SHP77 (cell line): ENCODE measurements at places on chromosomes 4 and X.

GRCh38 chr4:2915789-2916188, 47.4 kb downstream of the NOP14 start:
- DNase-seq, result no peak

GRCh38 chr4:69489856-69490255, 5.8 kb downstream of the UGT2B4 start:
- no peak for DNase-seq

DNA sequence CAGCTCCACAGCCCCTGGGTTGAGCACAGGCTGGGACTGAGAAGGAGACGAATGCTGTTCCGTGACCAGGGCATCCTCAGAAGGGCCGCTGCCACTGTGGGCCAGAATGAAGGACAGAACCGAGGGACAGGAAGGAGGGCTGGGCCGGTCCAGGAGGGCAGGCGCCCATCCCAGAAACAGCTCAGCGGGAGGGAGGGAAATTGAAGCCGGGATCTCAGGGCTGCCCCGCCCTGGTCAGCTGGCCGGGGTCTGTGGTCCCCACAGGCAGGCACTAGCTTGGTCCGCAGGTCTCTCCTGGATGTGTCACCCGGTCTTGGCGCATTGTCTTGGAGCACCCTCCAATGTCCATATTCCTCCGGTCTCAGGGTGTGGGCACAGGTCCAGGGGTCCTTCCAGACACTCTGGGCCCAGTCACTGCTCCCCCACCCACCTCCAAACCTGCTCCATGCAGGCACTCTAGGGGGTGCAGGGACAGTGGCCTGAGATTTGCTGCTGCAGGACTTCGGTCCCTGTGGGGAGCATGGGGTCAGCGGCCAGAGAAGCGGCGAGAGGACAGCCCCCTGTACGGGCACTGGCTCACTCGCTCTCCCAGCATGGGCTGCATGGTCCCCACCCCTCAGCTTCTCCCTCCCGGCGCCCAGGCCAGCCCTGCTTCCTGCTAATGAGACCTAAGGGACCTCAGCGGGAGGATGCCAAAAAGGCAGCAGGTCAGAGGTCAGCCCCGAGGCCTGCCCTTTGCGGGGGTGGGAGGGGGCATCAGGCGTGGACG, 23.9 kb upstream of the MXD4 start:
- no peak for DNase-seq

DNA sequence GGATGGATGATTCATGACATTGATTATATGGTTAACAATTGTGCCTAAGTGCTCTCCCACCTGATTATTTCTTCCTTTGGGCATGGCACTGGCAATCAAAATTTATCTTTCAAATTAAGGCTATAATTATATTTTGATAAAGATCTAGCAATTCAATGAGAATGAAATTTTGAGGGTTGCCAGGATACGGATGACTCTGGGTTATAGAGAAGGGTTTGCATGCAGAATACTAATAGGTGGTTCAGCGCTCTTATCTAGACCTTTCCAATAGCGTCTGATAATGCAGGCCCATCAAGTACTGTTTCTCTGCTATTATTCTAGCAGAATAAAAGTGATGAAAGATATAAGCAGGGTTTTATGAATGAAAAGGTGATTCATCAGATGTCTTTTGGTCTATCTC, 74.9 kb upstream of the SCML1 start:
- no peak for DNase-seq

DNA sequence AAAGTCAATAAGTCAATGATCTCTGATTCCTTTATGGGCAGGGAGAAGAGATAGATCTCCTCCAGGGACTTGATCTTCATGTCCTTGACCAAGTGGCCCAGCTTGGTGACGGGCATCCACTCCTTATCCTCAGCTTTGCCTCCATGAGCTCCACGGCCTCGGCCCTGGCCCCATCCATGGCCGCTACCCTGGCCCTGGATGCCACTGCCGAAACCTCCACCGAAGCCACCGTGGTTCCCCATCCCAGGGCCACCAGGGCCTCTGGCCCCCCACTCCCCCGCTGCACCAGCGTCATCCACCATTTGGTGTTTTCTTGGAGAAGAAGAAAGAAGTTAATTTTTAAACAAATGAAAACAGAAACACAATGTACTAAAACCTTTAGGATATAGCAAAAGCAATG, 518.1 kb downstream of the GRXCR1 start:
- no peak for DNase-seq

- DNase-seq, result no peak
Observed at GRCh38 chrX:10095698-10096432, 60.9 kb upstream of the CLCN4 start.

DNA sequence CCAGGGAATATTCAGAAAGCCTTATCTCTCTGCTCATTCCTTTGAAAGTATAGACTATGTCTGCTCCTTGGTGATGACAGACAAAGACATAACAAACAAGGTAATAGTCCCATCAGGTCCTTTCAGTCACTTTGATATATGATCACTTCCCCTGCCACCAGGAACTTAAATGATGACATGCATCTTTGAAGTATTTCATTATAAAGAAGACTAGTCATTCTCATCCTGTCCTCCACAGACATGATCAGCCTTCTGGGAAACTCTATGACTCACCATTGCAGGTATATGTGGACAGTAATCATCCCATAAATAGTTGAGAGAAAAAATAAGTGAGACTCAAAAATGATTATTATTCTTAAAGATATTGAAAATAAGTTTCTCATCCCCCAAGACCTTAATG, 117.5 kb upstream of the VCX2 start:
- DNase-seq, result no peak

GRCh38 chr4:151781026-151781425, 20.2 kb upstream of the GATB start:
- no peak for DNase-seq

DNA sequence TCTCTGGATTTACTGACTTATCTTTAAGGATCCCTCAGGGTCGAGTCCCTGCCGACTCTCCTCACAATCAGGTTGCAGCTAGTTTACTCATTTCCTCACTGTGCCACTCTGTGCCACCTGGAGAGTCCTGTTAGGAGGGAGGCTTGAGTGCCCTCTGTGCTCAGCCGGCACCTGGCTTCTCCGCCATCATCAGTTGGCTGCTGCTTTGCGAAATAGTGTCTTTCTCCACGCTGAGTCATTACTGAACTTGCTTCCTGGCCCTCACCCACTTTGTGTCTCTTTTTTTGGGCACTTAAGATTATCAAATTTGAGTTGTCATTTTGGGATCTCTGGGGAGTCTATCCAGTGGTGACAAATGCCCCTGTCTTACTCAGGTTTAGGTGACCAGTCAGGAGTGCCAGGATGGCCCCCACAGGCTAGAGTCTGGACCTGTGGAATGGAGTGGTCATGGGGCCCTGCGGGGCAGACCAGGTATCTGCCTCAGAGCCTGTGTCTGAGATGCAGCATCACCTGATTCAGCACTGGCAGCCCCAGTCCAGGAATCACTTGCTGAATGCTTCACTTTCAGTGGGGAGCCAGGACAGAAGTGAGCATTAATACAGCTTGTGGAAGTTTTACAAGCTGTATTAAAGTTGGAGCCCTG, 37.7 kb downstream of the JADE1 start:
- DNase-seq, result peak; percentile 25

DNA sequence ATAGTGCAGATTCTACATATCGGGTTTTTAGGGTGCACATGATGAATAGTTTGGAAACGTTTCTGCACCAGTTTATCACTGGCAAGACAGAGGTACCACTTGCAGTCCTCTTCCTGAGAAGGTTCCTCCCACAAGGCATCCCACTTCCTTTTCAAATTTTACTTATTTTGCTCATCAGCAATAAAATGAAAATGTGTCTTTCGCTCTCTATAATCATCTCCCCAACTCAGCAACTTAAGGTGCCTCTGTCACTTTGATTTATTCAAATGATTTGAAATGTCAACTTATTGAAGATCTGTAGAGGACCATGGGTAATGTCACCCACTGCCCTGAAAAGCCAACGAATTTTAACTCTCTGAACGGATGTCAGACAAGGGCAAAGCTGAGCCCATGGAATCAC, 53.2 kb downstream of the VGLL1 start:
- no peak for DNase-seq

DNA sequence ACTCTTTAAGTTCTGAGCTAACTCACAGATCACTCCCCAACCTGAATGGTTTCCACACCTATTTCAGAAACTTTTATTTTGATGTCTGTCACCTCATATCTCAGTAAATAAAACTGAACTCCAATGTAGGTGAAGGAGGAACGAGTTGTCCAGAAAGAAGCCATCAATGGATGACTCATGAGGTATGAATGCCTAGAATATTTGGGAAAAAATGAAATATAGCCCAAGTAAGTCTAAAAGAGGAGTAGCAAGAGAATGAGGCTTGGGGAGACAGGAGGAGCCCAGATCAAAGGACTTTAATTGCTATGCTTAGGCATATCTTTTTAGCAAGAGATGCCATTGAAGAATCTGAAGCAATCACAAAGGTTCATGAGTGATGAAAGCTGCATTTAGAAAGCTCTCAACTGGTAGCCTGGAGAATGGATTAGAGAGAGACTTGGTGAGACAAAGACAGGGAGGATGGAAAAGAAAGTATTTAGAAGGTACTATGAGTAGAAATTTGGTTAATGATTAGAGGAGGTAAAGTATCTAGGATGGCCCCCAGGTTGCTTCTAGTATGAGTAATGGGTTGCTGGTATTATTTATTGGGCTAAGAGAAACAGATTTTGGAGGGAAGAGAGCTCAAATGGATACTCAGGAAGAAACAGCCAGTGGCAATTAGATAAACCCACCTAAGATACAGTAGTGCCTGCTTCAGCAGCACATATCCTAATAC, 39.4 kb downstream of the NOCT start:
- DNase-seq, result no peak

DNA sequence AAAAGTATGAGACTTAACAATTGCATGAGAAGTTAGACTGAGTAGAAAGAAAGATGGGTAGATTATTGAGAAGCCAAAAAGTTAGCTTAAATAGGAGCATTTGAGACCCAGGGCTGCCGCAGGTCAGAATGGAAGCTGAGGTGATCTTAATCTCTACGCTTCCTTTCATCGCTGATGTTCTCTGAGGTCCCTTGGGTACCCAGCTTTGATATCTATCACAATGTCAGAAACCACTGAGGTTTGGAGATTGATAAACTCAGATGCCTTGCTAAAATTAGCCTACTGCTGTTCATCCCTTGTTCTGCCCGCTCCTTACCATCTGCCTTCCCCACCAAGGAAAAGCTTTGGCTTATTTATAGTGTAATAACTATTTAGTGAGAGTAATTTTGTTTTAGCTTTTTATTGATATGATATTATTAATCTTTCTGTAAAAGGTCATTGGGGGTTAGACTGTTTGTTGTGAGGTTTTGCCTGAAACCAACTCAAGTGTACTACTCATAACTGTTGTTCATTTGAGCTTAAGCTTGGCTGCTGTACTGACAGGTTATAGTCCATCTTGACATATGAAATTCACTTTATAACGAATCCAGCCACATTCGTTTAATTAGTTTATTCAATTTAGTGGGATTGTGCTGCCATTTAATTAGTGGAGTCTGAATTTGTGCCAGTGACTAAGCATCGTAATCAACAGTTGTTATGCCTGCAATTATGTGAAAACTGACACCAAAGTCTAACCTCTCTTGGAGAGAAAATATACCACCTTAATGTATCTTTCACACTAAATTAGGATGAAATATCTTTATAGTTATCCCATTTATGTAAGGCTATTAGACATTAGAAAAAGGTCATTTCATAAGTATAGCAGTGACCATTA, 15.1 kb downstream of the MCUB start:
- DNase-seq, result no peak

DNA sequence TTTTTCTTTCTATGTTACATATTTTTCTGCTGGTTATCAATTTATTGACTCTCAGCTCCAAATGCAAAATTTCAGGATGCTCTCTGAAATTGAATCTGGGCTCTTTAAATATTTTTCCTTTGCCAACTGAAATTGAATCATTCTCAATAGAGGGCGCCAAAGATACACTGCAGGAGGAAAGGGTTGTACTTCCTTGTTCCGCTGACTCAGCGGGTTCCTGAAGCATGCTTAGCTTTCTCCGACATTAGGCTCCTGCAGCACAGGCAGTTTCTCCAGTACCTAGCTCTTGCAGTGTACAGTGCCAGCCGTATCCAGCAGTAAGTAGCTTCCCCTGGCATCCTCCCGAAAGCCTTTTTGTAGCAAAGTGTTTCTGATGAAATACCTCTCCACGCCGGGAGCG, 28.8 kb upstream of the CFAP47 start:
- DNase-seq, result peak; percentile 42

DNA sequence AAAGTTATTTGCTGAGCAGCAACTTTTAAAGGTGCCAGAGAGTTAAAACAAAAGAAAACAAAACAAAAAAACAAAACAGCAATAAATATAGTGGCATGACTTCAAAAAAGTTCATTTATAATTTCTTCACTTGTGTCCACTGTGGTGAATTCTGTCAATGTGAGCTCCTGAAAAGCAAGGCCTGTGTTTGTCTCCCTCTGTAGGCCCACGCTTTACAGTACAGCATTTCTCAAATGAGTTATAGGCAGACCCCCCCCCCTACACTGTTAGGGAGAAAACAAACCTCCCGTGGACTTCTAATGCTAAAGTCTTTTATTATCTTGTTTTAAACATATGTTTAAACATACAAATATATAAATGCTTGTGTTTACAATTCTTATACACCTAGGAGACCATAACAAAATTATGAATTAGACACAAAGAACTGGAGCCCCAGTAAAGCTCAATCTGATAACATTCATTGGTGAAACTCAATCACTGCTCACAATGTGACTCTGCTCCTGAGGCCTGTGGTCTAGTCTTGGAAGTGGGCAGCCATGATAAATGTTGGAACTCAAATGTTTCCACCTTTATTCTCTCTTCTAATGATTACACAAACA, 47.0 kb upstream of the SCOC start:
- no peak for DNase-seq

DNA sequence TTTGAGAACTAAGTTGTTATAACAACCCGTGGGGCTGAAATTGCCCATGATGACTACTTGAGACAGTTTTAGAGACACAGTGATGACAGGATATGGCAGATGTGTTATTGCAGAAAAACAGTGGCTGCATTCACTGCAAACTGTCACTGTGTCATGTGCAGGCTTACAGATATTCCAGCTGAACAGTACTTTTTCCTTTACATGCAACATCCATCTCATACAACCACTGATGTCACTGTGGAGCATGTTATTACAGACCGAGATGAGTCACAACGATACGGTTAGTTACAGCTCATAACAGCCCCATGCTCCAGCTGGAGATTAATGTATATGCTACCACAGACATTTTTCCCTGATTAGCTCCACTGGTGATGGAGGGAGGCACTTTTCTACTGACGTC, 207.4 kb downstream of the TMA16 start:
- DNase-seq, result peak; percentile 45

DNA sequence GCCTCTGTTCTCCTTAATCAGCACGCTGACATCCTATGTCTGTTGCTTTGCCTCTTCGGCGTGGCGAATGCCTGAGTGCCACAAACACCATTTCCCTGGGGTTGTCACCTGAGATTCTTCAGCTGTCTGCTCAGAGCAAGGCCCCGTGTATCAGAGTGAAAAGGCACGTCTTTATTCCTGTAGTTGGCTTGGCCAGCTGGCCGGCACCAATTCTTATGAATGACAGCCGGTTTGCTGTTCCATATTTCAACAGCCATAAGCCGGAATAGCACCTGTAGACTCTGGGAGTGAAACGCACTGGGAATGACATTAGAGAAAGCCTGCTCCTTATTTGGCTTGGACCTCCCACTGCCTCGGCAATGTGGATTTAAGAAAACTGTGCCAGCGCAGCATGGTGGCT, 89.3 kb downstream of the MGST2 start:
- no peak for DNase-seq

- no peak for DNase-seq
Observed at GRCh38 chrX:13470685-13470977, 98.8 kb upstream of the EGFL6 start.

GRCh38 chrX:43968359-43968781, 4.8 kb downstream of the NDP start:
- no peak for DNase-seq
